ENCODE measurements at places on chromosomes 12 and 14. TPM values are rescaled to one million over a fixed set of nuclear protein-coding genes. Genes with fewer than 3 reads are reported as not detected.

The DBX2 gene
- total RNA-seq = not detected

The GUCY2C gene
- not detected for total RNA-seq

The AQP2 gene
- total RNA-seq = not detected

The CBLN3 gene
- total RNA-seq = 2.7 TPM

The LTB4R gene
- total RNA-seq = 0.78 TPM

The NRIP2 gene
- not detected for total RNA-seq

The OAS2 gene
- 0.30 TPM for total RNA-seq

The FSCB gene
- 0.14 TPM for total RNA-seq
